ENCODE measurements at places on chromosomes 7 and 10.

DNA sequence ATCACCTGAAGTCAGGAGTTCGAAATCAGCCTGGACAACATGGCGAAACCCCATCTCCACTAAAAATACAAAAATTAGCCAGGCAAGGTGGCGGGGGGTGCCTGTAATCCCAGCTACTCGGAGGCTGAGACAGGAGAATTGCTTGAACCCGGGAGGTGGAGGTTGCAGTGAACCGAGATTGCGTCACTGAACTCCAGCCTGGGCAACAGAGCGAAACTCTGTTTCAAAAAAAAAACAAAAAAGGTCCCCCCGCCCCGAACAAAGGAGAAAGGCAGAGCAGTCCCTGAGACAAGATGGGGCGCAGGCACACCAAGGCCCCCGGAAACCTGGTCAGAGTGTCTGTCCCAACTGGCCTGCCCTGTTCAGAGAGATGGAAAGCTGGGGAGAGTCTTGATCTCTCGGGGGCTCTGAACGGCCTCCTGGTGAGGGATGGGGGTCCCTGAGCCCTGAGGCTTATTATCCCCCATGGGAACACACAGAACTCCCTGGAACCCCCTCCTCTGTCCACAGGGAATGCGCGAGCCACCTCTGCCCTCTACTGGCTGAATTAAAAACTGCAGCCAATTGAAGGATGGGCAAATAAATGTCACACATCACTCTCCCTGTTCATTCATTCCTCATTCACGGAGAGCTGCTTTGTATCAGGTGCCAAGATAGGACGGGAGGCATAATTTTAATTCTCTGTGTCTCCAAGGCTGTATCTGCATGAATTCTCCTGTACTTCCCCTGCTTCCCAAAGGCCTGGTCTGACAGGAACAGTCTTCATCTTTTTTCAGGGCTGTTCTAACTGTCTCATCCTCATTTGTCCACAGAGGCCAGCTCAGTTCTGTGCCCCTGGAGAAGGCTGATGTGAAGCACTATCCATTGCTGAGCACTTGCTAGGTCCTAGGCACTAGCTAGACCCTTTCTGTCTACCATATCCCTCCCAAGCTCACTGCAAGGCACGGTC, 28.9 kb downstream of the MAT1A start:
- DNase-seq = no peak

GRCh38 chr7:134826105-134826504, 46.7 kb downstream of the CALD1 start:
- no peak for DNase-seq

DNA sequence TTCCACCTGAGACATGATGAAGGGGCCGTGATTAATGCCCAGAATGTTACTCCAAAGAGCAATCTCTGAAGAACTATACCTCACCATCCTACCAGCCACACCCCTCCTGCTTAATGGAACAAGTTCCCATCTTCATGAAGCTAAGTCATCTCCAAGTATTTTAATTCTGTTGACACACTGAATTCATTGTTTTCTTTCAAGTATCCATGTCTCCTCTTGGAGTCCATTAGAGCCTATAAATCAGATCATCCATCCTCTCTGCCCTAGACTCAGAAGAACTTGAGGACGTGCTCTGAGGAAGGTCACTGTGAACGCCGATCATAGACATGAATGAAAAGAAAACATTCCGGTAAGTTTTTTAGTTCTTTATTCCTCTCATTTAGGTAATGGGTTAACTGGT, 126.8 kb downstream of the RSU1 start:
- no peak for DNase-seq

GRCh38 chr7:7565746-7566650, 686 bp upstream of the MIOS start:
- DNase-seq = no peak

DNA sequence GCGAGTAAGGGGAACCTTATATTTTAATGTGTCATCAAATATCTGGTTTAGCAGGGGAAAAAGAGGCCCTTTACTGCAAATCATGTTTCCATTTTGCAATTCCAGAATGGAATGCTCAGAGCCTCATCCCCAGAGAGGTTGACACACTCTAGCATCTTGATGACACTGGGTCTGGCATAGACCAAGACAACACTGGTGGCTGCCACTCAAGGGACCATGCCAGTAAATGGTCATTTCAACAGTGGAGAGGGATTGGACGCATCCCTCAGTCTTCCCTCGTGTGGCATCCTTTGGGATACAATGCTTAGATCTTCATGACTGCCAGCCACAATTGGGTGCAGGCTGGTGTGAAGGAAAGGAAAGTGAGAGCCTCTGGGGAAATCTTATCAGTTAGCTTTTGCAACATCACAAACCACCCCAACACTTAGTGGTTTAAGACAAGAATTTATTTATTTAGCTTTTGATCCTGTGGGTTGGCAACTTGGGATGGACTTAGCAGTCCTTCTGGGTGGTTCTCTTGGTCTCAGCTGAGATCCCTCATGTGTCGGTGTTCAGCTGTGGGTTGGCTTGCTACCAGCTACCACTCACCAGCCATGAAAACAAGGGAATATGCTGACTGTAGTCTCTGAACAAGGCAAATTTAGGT, 21.6 kb downstream of the TACC2 start:
- no peak for DNase-seq

DNA sequence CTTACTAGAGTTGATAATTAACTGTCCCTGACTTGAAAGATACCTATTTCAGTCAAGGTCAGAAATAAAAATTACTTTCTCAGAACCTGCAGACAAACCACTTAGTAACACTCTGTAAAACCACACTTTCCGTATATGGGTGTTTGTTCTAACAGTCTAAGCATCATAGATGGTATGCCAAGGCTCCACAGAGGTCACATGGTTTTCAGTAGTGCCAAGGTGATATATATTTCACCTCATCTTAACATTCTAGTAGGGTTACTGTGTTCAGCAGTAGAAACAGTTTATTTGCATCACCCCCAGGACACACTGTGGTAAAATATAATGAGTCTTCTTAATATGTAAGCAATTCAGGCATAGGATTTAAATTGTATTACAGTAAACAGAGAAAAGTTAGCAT, 61.5 kb downstream of the KCND2 start:
- DNase-seq = no peak

GRCh38 chr7:115410434-115410820, 488.5 kb downstream of the MDFIC start:
- no peak for DNase-seq

- DNase-seq = no peak
These were observed 172.3 kb downstream of the C1GALT1 start for GRCh38 chr7:7354674-7355073.

DNA sequence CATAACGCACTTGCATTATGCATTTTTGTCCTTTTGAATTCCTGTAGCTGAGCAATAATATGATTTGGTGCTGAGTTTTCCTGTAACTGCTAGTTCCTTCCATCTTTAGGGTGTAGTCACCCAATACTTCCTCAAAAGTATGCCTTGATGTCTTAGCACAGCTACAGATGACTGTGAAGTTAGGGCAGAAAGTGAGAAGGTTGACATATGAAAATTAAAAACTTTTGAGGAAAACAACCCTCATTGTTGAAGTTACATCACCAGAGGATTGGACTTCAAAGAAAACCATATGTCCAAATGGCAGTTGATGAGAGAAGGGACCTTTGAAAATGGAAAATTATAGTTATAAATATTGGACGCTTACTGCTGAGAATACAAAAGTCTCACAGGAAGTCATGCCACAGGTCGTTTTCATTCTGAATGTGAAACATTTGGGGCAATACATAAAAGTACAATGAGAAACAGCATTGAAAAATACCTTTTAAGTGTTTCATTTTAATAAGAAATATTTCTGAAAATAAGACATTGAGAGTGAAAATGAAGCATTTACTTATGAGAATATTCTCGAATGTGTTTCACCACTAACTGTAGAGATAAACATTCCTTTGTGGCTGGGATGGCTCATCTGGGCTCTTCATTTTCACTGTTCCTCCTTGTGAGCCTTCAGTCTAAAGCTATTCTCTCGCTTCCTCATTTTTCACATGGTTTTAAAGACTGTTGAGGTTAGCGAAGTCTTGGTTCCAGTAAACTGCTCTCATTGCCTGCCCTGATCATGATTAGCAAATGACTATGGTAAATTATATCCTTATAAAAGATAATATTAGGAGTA, 61.4 kb upstream of the NME8 start:
- no peak for DNase-seq

DNA sequence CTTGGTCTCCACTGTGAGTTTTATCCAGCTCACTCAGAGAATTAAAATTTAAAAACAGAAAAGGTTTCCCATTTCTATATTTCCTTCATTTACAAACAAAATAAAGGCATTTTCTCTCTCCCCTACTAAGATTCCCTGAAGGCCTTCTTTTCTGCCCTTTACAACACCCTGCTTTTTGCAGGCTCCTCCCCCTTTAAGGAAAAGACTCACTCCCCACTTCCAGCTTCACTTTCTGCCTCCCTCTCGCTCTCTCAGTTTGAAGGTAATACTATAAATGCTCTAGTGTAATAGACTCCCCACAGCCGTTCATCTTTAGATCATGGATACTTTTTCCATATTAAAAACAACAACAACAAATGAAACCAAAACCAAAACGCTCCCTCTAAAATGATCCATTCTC, 53.3 kb downstream of the CDHR3 start:
- DNase-seq = no peak

DNA sequence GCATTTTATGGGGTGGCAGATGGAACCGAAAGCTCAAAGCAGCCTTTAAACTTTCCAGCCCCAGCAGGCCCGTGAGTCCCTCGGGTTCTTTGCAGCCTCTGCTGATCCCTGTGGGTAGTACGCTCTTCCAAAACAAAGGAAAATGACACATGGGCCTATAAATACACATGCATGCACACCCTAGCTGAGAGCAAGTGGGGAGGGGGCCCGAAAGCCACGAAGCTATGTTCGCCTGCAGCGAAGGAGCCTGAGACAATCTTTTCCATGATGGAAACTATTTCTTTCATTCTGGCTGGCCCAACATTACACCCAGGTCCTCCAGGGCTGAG, 32.2 kb downstream of the CALML5 start:
- DNase-seq = no peak

DNA sequence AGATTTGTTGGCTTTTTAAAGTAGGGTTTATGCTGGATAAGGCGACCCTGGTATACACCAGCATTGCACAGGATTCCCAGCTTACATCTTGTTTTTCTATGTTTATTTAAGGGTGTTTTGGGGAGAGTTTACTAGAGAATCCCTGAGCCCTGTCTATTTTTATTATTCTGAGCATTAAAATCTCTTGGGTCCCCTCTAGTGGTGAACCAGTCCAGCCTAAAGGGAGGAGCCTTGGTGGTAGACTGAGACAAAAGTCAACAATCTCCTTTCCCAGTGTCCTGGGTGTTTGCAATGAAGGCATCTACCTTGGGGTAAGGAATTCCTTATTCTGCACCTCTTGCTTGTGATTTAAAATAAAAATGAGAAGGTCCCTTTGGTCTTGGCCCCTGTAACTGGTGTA, 38.2 kb downstream of the ANTXRL start:
- DNase-seq = no peak

- DNase-seq = no peak
These were observed 91.2 kb downstream of the KAT6B start for GRCh38 chr10:74917481-74918077.

DNA sequence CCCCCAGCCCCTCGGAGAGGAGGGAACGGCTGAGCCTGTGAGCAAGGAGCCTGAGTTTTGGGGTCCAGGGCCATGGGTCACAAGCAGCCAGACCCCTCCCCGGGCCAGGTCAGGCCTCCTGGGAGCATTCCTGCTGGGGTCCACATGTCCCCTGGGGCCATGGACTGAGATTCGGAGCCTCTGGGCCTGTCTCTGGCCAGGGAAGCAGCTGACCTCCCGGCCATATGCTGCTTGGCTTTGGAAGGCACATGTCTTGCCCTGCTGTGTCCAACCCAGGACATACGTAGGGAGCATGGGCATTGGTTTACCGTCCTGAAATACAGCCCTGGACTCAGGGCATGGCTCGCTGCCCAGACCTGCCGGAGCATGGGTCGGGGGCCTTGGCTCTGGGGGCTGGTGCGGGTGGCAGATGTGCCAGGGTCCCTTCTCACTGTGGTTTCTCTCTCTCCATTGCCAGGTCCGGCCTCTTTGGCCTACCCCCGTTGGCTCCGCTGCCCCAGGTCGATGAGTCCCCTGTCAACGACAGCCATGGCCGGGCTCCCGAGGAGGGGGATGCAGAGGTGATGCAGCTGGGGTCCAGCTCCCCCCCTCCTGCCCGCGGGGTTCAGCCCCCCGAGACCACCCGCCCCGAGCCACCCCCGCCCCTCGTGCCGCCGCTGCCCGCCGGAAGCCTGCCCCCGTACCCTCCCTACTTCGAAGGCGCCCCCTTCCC, 7.3 kb downstream of the PWWP2B start:
- no peak for DNase-seq

- DNase-seq = no peak
These were observed 124.4 kb upstream of the ZNF804B start for GRCh38 chr7:88635149-88635548.

- no peak for DNase-seq
These were observed 74.8 kb downstream of the NSUN6 start for GRCh38 chr10:18576586-18576985.

DNA sequence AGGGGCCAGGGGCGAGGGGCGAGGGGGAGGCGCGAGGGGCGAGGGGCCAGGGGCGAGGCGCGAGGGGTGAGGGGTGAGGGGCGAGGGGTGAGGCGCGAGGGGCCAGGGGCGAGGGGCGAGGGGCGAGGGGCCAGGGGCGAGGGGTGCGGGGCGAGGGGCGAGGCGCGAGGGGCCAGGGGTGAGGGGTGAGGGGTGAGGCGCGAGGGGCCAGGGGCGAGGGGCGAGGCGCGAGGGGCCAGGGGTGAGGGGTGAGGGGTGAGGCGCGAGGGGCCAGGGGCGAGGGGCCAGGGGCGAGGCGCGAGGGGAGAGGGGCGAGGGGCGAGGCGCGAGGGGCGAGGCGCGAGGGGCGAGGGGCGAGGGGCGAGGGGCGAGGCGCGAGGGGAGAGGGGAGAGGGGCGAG, 192.3 kb downstream of the PTPRN2 start:
- no peak for DNase-seq

- no peak for DNase-seq
These were observed 25.2 kb downstream of the ABCB1 start for GRCh38 chr7:87575521-87575920.

DNA sequence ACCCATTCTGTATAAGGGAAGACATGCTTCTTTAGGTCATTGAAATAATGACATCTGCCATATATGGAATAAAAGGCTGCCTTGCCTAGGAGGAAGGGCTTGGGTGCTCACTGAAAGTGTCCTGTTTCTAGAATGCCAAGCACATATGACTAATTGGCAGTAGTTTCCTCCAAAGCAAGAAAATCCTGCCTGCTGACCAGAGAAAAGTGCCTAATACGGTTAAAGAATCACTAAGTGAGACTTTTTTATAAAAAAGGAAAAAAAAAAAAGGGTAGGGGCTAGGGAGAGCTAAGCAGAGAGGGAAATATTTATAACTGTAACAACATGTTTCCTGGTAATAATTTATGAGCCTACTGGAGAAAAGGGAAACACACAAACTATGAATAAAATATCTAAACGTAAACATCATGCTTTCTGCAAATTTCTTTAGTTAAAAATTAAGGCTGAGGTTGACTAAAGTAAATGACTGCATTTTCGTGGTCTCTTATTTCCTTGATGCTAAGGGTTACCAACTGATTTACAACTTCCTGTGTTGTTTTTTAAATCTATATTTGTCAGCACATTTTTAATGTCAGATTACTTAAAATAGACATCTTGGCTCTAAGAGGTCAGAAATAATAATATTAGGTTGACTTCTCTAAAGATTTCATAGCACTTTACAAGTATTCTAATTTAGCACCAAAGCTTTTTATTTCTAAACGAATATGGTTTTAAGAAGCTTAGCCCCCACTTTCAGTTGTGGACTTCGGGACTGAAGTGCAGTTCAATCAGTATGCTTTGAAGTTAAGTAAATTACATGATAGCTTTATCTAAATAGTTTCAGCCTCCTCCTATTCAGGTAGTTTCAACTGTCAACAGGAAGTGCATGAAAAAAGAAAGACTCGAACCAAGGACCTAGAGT, 89.6 kb downstream of the CABCOCO1 start:
- no peak for DNase-seq

GRCh38 chr10:76887223-76888010, 750.2 kb downstream of the KCNMA1 start:
- no peak for DNase-seq
